Urinary bladder (tissue), 4 donors: ENCODE measurements at places on chromosomes 3 and 15.

DNA sequence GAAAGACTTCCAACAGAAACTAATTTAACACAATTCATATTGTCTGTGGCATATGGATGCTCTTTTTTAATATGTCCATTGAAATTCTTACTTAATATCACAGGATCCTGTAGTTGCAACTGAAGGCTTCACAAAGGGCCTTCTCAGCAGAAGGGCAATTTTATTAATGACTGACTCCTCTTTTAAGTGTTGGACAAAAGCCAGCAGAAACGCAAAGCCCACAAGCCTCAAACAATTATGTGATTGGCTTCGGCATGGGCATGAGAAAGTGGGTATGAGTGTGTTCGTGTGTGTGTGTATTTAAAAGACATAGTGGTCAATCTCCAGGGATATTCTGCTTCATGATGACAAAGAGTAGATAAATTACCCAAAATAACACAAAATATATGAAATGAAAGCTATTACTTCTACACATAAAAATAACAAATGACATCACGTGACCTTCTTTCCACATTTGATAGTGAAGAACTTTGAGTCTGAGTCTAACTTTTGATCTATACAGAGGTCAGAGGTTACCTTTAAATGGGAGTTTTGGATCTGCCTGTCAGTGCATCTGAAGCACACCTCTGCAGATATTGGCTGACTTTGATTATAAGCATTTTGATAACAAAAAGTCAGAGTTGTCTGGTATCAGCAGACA lies 496.9 kb downstream of the CADM2 start:
- DNase-seq: no peak

DNA sequence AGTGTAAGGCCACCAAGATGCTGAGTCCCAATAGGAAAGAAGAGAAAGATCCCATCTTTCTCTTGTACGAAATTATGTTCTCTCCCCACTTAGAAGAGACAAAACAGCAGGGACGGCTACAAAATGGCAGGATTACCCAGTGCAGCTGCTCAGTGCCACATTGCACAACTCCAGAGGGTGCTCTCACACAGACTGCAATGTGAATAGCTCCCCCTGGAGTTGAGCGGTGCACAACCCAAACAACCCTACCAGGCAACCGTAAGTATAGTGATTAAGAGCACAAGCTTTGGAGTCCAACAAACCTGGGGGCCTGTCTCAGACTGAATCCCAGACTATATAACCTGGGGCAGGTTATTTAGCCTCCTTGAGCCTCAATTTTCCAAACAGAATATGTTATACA lies 3.1 kb upstream of the BHLHE40 start:
- no peak for DNase-seq

DNA sequence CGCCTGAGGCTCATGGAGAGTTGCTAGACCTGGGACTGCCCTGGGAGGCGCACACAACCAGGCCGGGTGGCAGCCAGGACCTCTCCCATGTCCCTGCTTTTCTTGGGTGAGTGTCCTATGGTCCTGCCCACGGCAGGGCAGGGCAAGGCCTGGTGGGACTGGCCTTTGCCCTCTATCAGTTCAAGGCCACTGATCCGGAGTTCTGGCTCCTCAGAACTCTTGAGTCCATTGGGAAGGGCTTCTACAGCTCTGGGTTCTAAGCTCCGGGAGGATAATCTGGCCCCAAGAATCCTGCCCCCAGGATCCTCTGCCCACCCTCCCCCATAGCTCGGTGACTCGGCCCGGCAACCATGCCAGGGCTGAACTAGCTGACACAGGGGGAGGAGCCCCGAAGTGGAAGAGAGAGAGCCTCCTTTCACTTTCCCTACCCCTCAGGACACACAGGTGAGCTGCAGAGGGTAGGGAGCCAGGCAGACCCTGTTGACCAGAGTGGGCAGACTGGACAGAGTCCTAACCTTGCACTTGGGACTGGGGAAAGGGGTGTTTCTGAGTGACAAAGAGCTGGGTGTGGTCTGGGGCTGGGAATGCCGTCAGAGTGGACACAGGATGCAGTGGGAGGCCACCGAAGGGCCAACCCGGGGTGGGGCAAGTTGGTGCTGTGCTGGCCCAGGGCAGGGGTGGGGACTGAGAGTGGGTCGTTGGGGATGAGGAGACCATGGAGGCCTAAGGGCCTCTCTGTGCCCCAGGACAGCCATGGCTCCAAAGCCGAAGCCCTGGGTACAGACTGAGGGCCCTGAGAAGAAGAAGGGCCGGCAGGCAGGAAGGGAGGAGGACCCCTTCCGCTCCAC lies 664 bp downstream of the PARP3 start:
- DNase-seq: no peak

DNA sequence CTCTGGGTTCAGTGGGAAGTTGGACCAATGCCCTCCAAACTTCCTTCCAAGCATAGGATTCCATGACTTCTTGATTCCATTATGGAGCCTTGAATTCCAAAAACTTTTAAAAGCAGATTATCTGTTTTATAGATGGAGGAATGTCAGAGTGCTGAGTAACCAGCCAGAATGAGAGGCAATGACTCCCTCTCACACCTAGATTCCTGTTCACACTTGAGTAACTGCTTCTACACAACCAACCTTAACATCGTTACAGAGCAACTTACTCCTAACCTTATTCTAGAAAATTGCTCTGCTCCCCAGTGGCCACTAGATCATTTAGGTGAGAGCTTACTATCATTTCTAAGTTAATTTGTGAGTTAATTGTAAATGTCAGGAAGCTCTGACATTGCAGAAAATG lies 24.2 kb upstream of the NR2F2 start:
- DNase-seq: no peak

DNA sequence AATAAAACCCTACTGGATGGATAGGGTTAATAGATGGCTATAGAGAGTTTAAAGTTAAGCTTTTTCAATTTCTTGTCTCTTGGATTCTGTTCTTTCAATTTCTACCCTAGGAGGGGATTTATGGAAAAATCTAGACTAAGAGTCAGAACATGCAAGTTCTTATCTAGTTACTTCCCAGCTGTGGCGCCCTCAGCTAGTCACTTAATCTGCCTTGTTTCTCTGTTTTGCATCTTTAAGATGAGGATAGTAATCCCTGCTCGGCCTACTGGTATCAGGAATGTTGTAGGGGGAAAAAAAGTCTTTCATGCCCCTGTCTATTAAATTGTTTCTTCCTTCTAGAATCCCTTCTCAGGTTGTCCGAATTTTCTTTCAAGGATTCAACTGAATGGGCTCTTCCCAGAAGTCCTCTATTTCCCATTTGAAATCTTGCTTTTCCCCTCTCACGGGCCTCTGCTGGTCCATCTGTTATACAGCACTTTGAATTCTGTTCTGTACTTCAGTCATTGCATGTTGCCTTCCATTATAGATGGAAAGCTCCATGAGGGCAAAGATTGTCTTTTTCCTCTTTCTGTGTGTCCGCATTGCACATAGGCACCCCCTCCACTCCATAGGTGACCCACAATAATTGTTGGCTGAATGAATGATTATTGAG lies 4.4 kb downstream of the KCTD6 start:
- no peak for DNase-seq

GRCh38 chr3:65094723-65095122 lies 406.9 kb upstream of the ADAMTS9 start:
- DNase-seq: no peak

DNA sequence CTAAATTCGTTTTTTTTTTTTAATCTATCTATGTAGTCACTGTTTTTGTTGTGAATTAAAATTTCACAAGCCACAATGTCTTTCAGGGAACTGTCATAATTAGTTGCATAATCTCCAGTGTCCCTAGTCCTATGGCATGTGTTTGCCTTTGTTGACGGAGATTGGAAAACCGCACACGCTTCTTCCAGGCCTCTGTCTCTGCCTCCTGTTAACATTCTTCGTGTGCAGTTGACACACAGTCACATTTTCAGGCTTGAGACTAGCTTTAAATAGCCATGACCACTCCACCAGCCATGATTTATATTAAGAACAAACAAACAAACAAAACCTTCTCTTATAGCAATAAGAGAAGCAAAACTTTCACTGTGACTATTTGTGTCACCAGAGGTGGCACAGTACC lies 139.8 kb downstream of the DUT start:
- no peak for DNase-seq

- no peak for DNase-seq
Observed at GRCh38 chr3:158379517-158379916, 191.5 kb upstream of the MLF1 start.

DNA sequence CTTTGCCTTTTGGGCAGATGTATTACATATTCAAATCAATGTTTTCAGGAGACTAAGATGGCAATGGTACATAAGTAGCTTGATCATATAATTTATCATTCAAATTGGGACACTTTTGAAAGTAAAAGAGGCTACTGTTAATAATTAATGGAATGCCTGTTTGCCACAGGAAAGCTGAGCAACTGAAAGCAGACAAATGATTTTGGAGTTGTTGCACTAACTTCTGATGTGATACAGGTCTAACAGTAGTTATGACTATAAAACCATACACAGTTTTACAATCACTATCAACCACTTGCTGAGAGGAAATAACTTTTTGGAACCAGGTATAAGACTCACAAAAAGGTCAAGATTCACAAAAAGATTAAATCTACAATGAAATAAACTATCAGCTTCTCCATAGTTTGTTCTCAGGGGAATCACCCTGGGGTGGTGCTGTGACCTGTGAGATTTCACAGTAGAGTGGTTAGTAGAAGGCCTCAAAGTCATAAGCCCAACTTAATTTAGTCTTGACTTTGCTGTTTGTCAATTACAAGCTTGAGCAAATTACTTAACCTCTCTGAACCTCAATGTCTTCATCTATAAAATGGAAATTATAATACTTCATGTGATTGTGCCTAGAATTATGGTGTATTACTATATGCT lies 42.7 kb downstream of the HHLA2 start:
- no peak for DNase-seq

GRCh38 chr3:52049503-52049902 lies 6.9 kb downstream of the DUSP7 start:
- DNase-seq: no peak

GRCh38 chr3:146921693-146922092 lies 316.5 kb upstream of the PLSCR5 start:
- DNase-seq: no peak

DNA sequence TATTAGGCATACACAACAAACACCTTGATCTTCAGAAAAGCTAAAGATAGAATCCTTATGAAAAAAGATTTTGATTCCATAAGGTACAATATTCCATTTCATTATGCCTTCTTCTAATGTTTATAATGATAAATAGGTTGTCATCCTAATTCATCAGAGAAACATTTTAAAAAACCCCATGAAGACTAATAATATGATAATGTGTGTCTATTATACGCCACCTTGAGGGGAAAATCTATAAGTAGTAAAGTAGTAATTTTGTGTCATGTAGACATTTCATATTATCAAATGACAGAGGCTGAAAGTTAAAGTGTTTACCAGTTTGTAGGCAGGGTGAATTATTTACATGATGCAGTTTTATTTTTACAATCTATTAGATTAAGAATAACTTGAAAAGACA lies 524.3 kb downstream of the GBE1 start:
- no peak for DNase-seq

- no peak for DNase-seq
Observed at GRCh38 chr3:153028381-153028780, 133.6 kb upstream of the RAP2B start.

DNA sequence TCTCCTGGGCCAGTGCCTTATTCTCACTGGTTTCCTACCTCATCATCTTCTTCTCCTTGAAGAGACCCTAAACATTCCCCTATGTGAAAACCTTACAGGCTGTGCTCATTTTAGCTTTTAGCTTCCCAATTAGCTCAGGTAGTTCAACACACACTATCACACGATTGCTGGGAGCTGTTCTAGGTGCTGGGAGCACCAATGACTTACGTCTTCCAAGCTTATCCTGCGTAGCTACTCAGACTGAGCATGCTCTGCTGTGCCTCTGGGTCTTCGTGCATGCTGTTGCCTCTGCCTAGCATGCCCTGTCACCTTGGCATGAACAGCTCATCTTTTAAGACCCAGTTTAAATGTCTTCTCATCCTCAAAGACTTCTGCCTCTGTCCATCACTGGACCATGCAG lies 55.7 kb upstream of the APEH start:
- no peak for DNase-seq

GRCh38 chr3:77055841-77056341 lies 16.0 kb downstream of the ROBO2 start:
- no peak for DNase-seq

DNA sequence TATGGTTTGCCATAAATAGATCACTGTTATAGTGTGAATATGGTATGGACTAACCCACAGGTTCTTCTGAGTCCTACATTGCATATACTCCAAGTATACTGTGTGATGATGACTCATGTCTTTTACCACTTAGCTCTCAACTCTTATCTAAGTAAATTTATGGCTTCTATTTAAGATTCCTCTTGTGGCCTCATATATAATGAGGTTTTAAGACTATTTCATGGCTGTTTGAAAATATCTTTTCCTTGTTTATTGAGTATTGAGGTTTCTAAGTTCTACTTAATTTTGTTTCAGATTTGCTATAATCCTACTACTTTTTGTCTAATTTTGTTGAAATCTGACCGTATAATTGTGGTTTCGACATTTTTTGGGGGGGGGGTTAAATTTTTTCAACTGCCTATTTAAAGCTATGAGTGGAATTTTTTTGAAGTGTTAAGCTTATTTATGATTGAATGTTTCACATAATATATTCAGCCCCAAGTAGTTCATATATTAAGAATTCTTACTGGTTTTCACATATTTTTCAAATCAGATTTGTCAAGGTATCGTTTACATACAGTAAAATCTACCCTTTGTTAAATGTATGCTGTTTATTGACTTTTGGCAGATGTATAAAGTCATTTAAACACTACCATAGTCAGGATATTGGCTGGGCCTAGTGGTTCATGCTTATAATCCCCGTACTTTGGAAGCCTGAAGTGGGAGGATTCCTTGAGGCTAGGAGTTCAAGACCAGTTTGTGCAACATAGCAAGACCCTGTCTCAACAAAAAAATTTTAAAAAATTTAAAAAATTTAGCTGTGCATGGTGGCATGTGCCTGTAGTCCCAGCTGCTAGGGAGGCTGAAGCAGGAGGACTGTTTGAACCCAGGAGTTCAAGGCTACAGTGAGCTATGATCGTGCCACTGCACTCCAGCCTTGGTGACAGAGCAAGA lies 11.7 kb downstream of the SLC25A36 start:
- no peak for DNase-seq

GRCh38 chr3:158471639-158472294 lies 99.2 kb upstream of the MLF1 start:
- DNase-seq: no peak

DNA sequence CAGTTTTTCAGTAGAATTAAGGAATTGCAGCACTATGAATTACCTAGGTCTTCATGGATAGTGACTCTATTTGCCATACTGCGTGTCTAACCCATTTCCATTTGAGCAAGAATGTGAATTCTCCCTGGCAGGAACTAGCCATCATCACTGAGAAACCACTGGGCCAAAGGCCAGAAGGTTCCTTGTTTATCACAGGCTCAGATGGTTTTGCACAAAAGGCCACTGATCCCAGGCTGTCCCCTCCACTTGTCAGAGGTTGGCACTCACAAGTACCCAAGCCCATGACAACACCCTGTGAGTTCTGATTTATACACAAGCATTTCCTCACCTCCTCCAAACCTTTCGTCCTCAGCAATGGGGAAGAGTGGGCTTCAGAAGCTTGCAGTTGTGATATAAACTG lies 131.8 kb downstream of the FOXB1 start:
- DNase-seq: no peak
